Activated gamma-delta T cell treated with anti-CD3 and anti-CD28 coated beads, Interleukin-2, amount 50 U/mL, for 16 hours (primary cell): ENCODE measurements at places on chromosomes 7 and 10.

DNA sequence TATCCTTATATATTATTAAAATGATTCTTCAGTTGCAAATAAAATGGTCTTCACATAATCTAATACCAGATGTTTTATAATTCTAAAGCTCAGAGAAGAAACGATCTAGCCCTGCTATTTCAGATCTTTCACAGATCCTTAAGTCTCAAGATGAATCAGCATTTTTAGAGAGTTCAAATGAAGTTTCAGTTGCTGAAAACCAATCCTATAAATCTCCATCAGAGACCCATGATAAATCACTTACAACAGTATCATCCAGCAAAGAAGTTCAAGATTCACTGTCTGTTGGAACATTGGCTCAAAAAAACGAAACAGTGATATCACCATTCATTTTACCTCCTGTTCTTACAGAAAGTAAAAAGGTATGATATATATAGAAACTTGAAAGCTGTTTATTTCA lies 137.0 kb downstream of the CCDC7 start:
- DNase-seq: no peak

DNA sequence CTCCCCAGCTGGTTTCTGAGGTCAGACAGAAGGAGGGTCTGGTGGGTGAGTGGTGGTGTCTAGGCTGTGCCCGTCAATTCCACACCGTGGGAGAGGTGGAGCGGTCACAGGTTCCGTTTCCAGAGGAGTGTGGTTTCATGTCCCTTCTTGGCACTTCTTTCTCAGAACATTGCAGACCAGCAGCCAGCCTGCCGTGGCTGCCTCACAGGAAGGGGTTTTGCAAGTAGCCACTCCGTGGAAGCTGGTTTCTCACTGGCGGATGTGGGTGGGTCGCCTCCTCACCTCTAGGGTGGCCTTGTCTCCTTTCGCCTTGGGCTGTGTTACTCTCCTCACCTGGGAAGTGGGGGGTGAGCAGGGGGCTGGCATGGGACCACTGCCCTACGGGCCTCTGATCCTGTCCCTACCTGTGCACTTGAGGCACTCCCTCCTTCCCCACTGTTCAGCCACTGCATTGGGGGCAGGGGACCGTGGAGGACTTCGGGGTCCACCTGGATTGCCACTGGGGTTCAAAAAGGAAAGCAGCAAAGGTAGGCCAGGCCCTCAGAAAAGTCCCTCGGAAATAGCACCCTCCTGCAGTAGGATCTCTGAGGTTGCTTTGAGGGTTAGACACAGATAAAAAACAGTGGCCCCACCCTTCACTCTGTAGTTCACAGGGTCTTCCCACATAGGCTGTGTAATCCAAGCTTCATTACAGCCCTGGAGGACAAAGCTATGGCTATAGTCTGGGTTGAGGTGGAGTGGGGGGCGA lies 33.9 kb downstream of the TSPAN14 start:
- peak; percentile 60 for DNase-seq

DNA sequence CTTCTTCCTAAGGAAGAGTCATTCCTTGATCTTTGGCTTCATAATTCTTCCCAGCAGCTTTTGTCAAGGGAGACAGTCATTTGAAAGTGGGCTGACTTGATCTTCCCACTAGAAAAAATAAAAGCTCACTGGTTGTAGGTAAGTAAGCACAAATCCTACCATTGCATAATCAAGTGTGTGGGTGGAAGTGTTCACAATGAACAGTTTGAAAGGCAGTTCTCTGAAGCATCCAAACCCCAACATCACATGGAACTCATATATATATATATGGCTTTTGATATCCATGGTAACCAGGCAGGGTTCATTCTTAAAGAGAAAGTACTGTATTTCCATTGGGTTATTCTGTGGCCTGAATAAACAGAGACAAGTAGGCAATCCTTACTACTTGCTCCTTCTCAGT lies 51.6 kb downstream of the ARMH3 start:
- no peak for DNase-seq

- DNase-seq: no peak
Observed at GRCh38 chr7:33903791-33904680, 1.3 kb upstream of the BMPER start.

GRCh38 chr7:6650521-6651011 lies 13.4 kb downstream of the ZNF316 start:
- DNase-seq: no peak

DNA sequence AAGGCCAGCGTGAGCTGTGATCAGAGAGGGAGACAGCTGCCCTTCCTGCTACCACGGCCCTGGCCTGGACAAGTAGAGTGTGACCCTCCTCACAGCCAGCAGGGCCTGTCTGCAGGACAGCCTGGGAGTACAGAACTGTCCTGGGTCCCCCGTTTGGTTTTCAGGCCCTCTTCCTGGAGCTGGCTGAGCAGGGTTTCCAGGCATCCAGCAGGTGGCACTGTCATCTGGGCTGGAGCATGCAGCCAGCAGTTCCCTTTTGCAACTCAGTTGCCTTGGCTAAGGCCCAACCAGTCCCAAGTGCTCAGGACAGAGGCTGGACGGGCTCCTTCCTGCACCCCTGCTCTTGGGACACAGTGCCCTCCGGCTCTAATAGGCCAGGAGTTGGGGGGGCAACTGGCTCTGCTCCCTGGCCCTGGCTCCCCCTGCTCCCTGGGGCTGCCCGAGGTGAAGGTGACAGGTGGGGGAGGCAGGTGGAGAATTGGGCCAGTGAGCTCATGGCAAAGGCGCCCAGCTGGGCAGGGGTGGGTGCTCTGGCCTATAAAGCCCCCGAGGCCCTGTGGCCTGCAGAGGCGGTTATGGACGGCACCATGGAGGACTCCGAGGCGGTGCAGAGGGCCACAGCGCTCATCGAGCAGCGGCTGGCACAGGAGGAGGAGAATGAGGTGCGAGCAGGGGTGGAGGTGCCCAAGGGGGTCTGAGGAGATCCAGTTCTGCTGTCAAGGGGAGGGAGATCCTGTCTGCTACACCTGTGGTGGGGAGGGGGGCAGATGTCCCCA lies at the start of gene ANKRD2:
Gene ANKRD2, plus strand, starts transcription at position 566 of the 776 bp plus-strand sequence. Its CDS starts 10 bp downstream, at position 576.
- peak; percentile 19 for DNase-seq

GRCh38 chr7:77444123-77444522 lies 28.0 kb upstream of the GSAP start:
- DNase-seq: no peak

- no peak for DNase-seq
Observed at GRCh38 chr10:60901561-60902235, 42.3 kb downstream of the RHOBTB1 start.

GRCh38 chr10:51073453-51074237 lies 642 bp upstream of the PRKG1 start:
- DNase-seq: no peak

DNA sequence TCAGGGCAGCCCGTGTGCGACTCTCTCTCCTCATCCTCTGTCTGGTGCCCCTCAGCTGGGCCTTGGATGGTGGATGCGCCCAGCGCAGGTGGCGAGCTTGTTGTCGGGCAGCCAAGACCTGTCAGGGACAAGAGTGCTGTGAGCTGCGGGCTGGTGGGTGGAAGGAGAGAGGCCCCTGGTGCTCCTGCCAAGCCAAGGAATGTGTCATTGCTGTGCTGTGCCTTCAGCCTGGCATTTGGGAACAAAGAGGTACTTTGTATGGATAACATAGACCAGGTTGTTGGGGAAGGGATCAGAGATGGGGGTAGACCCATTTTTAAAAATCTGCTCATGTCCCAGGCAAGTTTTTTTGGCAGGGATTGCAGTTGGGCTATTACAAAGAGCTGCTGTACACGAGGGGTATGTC lies 120.9 kb downstream of the PKD1L1 start:
- no peak for DNase-seq

DNA sequence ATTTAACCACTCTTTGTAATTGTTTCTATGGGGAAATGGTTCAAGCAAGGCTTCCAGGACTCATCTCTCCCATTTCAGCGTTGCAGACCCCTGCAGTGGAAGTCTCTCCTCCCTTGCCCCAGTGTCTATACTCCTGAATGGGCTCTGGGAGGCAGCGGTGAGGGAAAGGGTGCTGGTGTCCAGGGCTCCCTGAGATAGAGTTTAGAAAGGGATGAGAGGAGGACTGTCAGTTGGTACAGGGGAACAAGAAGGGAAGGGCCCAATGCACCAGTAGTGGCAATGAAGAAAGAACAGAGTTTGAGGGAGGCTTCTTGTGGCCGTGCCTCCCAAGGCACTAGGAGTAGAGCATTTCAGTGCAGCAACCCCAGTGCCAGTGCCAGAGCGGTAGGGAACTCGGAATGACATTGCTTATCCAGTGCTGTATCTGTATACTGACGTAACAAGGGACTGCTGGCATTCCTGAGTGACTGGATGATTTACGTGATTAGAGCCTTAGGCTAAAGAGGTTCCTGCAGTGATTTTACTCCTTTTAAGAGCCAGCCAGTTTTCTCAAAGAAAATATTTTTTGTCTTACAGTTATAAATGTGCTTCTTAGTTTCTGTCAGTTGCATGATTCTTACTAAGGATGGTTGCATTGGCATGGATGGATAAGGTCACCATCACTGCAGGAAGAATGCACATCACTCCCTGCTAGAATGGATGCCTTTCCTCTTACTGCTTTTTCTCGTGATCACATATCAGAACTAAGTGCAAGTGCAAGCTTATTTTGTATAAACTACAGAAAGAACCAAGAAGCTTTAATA lies 28.0 kb downstream of the PRPF18 start:
- no peak for DNase-seq

DNA sequence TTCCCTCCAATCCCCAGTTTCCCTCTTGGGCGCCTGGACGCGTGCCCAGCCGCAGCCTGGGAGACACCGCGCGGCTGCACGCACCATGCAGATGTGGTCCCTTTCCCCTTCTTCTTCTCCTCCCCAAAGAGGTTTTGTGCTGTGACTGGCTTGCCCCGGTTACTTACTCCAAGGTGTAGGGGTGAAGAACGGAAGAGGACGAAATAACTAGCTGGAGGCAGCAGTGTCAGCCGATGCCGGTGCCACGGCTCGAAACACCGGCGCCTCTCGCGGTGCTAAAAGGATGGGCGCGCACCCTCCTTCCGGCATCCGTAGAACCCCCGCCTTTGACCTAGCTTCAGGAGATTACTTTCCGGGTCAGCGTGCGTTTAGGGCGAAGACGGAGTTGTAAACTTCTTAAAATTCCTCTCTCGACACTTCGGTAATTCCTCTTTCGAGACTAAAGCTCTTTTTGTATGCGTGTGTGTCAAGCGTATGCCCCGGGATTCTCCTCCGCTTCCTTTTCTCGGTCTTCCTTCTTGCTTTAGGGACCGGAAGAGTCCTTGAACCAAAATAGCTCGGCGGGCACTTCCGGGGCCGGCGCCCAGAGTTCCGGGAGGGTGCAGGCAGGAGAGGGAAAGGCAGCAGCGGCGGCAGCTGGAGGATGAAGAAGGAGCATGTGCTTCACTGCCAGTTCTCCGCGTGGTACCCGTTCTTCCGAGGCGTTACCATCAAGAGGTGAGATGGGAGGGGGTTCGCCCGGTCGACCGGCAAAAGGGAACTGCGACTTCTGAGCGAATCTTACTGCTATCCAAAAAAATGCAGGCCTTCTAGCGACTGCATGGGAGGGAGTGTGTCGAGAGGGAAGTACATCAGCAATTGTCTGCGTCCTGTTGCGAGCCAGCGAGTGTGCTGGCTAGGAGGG lies at the start of the genes CDC123 and NUDT5:
Gene CDC123, plus strand, starts transcription at position 586 of the 904 bp plus-strand sequence. Its CDS starts 58 bp downstream, at position 644.
Gene NUDT5, minus strand, starts transcription at position 289 of the 904 bp plus-strand sequence. CDS start 9,600 bp downstream, outside the sequence.
- peak; percentile 69 for DNase-seq

DNA sequence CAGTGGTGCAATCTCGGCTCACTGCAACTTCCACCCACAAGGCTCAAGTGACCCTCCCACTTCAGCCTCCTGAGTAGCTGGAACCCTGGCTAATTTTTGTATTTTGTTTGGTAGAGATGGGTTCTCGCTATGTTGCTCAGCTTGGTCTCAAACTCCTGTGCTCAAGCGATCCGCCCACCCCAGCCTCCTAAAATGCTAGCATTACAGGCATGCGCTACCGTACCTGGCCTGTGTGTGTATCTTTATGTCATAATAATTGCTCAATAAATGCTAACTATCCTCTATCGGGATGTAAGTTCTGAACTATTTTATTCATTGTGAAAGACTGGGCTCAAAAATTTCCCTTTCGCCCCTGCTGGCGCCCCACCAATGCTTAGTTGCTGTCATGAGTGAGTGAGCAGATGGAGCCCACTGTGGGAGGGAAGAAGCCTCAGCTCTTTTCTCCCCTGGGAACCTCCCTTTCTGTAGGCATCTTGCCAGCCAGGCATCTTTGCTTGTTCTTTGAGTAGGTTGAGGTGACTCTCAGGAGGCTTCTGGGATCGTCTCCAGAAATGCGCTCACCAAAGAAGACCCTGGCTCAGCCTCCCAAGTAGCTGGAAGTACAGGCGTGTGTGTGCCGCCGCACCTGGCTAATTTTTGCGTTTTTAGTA lies 38.3 kb downstream of the CAMK1D start:
- no peak for DNase-seq

DNA sequence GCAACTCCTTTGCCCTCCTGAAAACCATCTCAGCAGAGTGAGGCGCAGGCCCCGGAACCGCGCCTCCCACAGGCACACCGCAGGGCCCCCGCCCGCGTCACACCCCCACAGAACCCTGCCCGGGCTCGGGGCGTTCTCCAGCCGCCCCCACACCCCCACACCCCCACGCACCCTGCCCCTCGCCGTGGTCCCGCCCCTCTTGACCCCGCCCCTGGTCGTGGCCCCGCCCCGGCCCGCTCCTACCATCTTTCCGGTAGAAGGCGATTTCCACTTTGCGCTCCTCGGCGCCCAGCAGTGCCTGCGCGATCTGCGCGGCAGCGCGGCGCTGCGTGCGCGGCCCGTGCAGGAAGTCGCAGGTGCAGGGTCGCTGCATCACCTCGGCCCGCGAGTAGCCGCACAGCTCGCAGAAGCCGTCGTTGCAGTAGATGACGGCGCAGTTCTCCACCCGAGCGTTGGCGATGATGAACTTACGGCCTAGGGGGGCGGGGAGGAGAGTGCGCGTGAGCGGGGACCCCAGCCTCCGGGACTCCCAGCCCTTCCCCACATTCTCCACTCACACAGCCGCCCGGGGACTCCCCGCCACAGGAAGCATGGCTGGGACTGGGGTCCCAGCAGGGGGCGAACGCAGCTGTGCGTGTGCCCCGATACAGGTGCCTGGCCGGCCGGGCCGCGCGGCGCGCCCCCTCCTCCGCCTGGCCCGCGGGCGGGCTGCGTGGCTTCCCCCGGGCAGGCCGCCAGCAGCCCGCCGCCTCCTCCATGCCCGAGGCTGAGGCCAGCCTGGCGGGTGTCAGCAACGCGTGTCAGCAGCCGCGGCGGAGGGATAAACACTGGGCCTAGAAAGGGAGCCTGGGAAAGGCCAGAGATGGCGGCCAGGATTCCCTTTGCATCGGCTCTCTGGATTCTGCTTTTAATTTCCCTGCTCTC lies 3.4 kb downstream of the KCNH2 start:
- peak; percentile 66 for DNase-seq

DNA sequence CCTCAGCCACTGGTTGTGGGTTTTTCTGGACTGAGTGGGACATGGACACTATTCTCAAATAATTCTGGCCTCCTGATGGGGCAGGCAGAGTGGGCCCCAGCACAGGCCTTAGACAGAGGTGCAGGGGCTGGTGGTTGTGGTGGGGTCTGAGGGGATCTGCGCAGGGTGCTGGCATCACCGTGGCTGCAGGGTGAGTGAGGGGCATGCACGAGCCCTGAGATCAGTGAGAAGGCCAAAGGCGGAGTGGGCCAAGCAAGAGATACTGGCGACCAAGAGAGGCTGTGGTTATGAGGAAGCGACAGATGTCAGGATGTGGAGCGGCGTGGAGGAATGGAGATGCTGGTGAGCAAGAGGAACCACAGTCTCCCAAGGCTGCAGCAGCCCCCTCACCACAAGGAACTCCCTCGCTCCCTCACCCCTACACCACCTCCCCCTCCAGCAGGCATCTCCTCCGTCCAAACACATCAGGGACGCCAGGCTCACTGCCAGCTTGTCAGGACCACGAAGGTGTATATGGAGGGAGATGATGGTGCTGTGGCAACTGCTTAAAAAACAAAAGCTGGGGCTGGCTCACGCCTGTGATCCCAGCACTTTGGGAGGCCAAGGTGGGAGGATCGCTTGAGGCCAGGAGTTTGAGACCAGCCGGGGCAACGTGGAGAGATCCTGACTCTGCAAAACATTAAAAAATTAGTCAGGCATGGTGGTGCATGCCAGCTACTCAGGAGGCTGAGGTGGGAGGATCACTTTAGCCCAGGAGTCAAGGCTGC lies 9.6 kb downstream of the PRF1 start:
- no peak for DNase-seq
